T-helper 2 cell treated with Interferon-gamma antibody and Interleukin-4, amounts not matched to agents 5 μg/mL and 100 μg/mL, for 36 hours (primary cell): ENCODE measurements at places on chromosomes 4 and X.

GRCh38 chr4:54233277-54233696 lies 4.2 kb downstream of the PDGFRA start:
- peak; percentile 75 for DNase-seq

GRCh38 chr4:102606846-102607450 lies 105.8 kb downstream of the NFKB1 start:
- DNase-seq = no peak

DNA sequence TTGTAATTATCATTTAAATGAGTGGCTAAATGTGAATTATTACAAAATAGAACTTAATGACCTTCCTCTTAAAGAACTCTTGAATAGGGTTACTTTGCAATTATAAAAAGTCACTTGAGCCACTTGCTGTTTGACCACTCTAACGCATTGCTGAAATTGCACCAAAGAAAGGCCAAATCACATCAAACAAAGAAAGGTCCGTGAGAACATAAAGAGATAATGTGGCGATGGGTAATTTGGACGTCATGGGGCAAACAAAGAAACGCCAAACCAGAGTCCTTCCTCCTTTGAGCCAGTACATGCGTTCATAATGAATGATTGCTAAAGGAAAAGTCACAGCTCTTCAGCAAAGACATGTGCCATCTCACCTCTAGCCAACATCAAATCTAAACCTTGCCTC lies 229.8 kb upstream of the STS start:
- DNase-seq = no peak

DNA sequence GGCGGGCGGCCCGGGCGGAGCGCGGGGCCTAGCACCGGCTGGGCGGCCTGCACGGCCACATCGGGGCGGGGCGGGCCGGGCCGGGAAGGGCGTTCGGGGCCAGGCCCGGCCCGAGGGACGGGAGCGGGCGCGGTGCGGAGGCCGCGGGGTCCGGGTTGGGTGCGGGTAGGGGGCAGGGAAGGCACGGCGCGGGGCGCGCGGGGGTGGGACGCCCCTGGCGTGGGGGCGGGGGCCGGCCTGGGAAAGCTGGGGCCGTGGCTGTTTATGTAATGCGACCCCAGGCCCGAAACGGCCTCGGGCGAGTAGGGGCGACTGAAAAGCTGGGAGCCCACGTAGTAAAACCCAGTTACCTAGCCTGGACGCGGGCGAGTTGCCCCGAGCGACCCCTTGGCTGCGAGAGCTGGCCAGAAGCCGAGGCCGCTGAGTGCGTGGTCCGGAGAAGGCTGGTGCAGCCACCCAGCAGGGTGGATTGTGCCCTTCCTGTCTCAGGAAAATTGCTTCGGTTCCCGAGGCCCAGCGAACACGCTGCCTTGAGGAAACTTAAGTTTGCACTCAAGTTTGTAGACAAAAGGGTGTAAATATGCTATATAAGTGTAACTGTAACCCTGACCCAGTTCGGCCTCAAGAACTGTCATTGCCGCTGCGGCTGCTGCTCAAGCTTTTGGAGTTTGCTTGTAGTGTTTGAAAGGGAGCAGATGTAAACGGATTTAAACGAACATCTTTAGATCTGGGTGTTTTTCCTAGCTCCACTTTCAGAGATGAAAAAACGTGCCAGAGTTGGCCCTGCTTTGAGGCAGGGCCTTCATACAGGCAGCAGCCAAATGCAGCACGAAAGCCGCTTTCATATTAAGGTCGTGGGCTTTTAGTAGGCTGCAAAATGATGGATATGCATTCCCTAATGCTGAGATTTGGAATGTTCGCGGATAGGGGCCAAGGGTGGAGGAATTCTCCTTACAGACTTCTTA lies 674 bp downstream of the SEC24B start:
- peak; percentile 18 for DNase-seq

DNA sequence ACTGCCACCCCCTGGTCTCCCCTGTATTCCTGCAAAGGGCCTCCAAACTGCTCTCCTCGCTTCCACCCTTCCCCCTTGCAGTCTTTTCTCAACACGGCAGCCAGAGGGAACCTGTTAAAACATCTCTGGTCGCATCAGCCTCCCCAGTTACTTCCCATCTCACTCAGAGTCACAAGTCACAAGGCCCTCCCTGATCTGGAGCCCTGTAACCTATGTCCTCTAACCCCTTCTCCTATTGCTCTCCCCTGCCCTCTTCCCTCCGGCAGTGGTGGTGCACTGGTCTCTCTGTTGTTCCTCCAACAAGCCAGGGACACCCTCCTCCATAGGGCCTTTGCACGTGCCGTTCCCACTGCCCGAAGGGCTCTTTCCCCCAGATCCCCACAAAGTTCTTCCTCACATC lies 73.2 kb downstream of the SH3KBP1 start:
- no peak for DNase-seq

GRCh38 chr4:156790866-156791265 lies 180.7 kb downstream of the PDGFC start:
- no peak for DNase-seq

DNA sequence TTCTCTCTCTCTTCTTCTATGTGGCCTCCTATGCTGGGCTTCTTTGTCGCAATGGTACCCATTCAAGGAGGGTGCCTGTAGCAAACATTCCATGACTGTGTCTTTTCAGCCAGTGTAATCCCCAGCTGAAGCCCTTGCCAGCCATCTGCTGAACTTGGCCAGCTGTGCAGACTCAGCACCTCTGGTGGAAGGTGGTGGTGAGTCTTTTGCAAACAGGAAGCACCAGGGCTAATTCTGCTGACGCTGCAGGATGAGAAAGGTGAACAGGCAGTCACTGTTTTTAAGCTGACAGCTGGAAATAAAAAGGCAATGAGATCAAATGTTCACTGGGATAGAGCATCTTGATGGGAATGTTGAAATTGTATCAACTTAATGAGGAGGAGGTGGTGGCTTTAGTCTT lies 298.7 kb upstream of the CLNK start:
- DNase-seq = no peak
